ENCODE measurements at places on chromosomes 7 and 10.

DNA sequence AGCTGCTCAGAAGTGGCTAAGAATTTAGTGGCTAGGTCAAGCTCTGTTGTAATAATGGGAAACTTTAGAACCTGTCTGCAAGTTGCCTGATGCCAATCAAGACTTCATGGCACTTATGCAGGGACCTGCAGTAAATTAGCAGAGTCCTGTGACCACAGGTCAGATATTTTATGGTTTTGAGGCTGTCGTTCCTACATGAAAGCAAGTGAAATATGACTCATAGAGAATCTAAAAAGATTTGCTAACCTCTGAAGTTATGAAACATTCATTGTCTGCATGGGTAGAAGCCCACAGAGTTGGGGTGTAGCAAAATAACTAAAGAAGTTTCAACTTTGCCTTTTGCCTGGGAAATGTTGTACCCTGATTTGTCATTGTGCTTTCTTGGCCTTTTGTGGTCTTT lies 32.3 kb downstream of the SLC39A12 start:
- no peak for DNase-seq

- no peak for DNase-seq
Observed at GRCh38 chr10:92111336-92111939, 179.4 kb downstream of the CPEB3 start.

DNA sequence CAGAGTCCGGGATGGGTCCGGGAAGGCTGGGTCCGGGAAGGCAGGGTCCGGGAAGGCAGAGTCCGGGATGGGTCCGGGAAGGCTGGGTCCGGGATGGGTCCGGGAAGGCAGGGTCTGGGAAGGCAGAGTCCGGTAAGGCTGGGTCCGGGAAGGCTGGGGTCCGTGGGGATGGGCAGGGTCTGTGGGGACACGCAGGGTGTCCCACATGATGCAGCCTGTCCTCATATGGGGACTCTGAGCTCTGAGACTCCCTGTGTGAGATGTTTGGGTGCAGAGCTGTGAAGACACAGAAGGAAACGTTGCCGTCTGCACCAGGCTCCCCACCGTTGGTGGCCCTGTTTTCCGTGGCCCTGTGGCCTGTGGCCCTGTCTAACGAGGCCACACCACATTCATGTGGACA lies 45.7 kb upstream of the ADGRA1 start:
- no peak for DNase-seq

DNA sequence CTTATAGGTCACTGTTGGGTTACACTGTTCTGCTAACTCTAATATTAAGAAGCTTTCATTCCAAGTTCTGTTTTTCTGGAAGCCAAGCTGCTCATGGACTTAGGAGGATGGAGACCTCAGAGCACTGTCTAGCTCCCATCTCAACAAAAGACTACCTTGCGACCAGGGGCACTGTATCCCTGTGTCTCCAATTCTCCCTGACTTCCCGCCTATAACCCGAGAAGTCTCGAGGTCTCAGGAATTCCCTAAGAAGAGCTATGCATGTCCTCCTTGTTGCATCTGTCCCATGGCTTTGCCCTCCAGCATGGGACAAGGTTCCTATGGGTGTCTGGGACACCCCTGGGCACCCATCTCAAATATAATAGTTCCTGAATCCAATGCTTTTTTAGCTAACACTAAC lies 31.2 kb downstream of the BTBD16 start:
- DNase-seq, result no peak

- DNase-seq, result no peak
Observed at GRCh38 chr10:102753718-102754117, 10.0 kb downstream of the WBP1L start.

DNA sequence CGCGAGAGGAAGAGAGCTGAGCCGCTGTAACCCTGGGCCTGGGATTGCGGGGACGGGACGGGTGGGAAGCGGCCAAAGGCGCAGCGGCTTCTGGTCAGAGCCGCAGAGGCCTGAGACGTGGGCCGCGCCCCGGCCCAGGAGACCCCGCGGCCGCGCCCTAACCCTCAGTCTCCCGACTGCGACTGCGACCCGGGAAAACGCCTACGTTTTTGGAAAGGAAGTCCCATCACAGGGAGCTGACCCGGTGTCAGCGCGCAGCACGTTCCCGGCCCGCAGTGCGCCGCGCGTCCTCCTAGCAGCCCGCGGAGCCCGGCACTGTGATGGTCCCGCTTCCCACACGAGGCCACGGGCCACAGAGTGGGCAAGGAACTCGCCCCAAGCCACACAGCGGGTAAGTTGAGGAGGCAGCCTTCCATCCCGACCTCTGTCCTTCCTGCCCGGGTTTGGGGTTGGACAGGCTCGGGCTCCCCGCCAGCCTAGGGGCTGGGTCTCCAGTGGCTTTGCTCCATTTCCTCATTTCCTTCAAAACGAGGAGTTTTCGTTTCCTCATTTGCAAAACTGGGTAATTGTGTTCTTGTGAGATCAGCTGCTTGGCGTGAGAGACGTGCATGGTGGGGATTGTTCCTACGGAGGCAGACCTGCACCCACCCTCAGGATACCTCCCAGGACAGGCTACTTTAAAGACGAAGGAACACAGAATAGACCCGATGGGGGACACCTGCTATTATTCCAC lies 1.2 kb downstream of the GPNMB start:
- no peak for DNase-seq

- no peak for DNase-seq
Observed at GRCh38 chr7:88363249-88363648, 56.6 kb upstream of the STEAP4 start.

DNA sequence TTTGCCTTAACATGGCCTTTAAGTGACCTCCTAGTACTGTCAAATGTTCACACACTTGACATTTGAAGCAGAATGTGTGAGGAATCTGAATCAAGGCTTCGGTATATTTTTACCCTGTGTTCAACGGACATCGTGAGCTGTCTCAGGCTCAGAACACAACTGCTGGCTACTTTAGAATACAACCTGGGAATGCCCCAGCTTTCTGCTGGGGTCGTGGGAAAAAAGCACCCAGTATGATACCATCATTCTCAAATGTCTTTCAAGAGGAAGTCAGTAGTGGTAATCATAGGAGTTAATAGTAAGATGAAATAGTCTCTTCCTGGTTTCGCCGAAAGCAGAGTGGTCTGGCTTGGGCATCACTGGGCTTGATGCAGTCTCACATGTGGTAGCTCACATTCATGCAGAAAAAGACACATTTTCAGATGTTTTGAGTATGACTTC lies 67.2 kb downstream of the CREB5 start:
- no peak for DNase-seq

DNA sequence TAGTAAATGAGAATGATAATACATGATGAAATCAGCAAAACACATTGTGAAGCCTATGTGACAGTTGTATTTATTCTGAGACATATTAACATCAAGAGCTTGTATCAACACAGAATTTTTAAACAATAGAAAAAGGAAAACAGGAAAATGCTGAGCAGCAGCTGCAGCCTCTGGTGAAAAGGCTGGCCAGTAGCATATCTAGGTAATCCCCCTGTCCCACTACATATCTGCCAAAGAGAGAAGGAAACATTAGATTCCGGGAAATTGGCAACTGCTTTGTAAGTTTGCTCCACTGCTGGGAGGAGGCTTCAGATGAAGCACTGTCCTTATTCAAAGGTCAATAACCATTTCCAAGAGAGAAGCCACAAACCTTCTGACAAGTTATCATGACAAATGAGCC lies 89.4 kb downstream of the RALA start:
- DNase-seq, result no peak

GRCh38 chr7:95213809-95214492 lies 110.4 kb downstream of the PON1 start:
- peak; percentile 89 for DNase-seq

- no peak for DNase-seq
Observed at GRCh38 chr10:48750019-48750418, 65.3 kb downstream of the WDFY4 start.

GRCh38 chr7:95725205-95725604 lies 47.1 kb upstream of the DYNC1I1 start:
- no peak for DNase-seq

GRCh38 chr10:100656454-100656853 lies 88.9 kb upstream of the PAX2 start:
- DNase-seq, result no peak

GRCh38 chr7:79968894-79969293 lies 165.7 kb upstream of the GNAI1 start:
- no peak for DNase-seq

DNA sequence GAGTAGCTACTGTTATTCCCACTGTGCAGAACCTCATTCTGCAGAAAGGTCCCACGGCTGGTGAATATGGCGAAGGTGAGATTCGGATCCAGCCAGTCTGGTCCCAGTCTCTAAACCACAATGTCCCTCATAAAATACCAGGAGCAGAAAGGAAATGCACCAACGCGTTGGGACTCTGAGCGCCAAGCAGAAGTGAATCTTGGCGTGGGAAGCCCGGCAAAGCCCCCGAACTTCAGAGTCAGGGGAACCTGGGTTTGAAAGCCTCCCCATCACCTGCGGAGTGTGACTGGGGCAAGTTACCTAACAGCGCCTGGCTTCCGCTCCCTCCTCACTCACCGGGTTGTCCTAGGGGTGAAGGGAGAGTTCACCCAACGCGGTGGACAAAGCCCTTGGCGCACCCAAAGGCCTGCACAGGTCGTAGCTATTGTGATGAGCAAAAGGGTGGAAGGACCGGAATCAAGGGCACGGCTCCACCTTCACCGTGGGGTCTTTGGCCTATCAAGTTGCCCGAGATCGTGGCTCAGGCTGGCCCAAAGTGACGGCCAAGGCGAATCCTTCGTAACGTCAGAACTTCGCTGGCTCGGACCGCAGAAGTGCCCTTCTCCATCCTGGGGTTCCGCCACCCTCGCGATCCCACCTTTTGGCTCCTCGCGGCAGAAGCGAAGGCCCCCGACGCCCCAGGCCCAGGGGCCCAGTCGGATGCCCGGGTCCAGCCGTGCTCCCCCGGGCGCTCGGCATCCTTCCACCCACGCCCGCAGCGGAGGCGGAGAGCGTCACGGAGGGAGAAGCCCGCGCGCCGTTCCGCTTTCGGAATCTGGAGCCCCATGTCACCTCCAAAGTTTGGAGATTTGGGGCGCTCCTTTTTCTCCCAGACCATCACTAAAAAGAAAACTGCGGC lies 811 bp downstream of the RGS10 start:
- DNase-seq, result peak; percentile 60

DNA sequence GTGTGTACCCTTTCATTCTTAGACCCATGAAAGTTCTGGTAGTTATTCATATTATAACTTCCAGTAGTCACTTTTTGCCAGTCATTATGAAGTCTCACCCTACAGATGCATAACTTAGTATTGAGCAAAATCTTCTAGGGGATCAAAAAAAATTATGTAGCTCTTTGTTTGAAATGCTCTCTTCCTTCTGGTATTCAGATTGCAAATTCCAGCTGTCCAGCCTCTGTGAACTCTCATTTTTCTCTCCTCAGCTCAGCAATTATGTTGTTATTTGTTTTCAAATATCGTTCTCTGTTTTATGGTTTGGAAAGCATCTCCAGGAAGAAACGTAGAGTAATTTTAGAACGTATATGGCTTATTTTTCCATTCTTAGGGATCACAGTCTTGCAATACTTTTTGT lies 442.5 kb downstream of the SEMA3D start:
- DNase-seq, result no peak

DNA sequence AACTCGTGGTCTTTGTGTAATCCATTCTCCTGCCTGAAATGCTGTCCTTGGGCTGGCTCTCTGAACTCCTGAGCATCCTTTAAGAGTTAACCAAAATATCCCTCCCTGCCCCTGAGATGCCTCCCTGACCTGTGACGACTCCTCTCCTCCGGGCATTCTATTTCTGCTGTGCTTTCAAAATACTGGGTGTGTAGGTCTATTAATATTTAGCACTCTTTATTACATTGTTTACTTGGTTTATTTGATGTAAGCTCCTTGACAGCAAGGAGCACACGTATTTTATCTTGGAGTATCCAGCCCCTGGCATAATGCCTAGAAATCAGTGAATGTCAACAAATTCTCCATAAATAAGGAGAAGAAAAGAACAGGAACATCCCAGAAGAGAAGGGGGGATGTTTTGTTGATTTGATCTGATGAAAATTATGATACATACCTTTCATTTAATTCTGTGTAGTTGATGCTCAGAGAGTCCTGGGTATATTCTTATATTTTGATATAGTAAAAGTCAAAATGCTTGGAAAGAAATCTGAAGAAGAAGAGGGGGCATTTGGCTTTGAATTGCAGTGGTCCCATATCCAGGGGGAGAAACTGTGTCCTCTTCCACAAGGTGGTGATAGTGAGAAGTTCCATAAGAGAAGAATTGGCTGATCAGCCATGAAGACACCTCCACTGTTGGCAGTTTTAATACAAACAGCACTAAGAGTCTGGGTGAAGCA lies 107.7 kb upstream of the MPP7 start:
- peak; percentile 27 for DNase-seq

DNA sequence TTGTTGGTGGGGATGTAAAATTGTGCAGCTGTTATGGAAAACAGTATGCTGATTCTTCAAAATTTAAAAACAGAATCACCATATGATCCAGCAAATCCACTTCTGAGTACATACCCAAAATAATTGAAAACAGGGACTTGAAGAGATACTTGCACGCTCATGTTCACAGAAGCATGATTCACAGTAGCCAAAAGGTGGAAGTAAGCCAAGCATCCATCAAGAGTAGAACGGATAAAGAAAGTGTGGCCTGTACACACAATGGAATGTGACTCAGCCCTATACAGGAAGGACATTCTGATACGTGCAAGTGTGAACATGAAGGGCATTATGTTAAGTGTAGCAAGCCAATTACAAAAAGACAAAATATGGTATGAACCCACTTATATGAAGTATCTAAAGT lies 696.7 kb upstream of the CELF2 start:
- peak; percentile 84 for DNase-seq

DNA sequence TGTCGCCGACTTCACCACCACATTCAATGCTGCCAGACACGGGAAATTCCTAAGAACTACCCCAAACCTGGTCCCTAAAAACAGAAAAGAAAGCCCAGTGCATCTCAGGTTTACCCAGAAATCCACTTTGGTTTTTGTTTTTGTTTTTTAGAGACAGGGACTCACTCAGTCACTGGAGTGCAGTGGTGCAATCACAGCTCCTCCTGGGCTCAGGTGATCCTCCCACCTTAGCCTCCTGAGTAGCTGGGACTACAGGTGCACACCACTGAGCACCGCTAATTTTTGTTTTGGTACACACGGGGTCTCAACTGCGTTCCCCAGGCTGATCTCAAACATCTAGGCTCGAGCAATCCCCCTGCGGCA lies 22.8 kb downstream of the MAD1L1 start:
- DNase-seq, result no peak

Data from muscle of back (tissue), 13 donors.